ENCODE measurements at places on chromosomes 2 and 18.

- no peak for DNase-seq
Measured at GRCh38 chr2:1995584-1995983, 251.3 kb upstream of the PXDN start.

DNA sequence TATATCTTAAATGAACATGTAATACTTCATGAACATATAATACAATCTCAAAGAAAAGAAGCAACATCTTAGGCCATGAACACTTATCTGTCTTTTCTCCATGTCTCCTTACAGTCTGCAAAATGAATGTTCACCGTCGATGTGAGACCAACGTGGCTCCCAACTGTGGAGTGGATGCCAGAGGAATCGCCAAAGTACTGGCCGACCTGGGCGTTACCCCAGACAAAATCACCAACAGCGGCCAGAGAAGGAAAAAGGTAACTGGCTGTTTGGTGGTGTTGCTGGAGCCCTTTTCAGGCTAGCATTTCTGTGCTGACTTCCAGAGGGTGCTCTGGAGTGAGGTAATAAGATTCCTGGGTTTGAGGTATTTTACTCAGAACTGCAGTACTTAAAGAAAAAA is 295.9 kb upstream of the EPAS1 start:
- DNase-seq, result no peak

GRCh38 chr2:175203621-175204496 is 22.3 kb upstream of the ATP5MC3 start:
- DNase-seq, result peak; percentile 80

DNA sequence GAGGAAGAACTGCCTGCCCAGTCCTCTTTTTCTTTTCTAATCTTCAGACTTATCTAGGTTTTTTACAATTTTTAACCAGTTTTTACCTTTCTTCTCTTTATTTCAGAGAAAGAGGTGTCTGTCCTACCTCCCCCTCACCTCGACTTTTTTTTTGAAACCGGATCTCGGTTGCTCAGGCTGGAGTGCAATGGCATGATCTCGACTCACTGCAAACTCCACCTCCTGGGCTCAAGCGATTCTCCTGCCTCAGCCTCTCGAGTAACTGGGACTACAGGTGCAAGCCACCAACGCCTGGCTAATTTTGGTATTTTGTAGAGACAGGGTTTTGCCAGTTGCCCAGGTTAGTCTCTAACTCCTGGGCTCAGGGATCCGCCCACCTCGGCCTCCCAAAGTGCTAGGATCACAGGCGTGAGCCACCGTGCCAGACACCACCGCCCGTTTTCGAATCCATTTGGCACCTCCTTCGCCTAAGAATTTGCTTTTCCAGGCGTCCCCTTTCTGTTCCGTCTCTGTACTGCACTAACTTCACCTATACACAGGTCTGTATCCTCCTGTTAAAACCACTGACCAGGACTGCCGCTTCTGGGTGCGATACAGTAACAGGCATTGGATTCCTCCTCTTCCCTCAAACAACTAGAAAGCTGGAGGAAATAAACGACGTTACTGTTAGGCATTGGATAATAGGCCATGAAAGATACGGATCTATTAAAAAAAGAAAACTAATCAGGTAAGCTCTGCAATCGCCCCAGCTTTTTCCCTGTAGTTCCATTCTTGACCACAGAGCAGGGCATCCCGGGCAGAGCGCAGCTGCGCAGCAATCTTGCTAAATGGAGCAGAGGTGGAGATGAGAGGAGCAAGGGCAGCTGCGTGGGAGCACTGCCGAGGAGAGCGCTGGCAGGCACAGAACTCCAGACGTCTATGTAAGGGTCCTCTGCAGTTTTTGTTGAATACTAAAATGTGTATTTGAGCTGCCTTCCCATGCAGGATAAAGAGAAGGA is 69.9 kb downstream of the ZC3H6 start:
- DNase-seq, result no peak

DNA sequence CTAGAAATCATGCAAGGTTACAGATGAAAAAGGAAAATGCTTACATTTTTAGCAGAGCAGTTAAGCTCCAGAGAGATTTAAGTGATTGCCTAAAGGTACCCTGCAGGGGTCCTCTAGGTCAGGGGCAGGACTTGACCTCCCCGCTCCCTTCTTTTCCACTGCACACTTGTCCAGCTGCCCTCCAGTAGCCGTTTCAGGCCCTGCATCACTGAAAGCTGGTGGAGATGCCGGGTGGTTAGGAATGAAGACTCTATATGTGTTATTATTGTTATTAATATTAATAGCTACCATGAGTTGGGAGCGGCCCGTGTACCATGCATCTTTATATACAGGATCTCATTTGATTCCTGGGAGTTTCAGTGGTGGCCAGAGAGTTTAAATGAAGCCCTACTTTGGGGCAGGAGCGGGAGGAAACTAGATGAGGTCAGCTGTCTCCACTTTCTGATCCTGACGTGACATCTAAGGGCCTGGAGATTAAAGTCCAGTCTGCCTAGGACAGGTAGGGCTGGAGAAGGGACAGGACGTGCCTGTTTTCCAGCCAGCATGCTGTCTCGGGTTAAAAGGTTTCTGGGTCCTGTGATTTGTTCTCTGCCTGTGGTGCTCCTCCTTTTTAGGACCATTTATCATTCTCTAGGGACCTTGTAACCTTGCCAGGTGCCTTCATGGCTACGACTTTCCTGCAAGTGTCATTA is 2.1 kb downstream of the TMEM37 start:
- DNase-seq, result no peak

DNA sequence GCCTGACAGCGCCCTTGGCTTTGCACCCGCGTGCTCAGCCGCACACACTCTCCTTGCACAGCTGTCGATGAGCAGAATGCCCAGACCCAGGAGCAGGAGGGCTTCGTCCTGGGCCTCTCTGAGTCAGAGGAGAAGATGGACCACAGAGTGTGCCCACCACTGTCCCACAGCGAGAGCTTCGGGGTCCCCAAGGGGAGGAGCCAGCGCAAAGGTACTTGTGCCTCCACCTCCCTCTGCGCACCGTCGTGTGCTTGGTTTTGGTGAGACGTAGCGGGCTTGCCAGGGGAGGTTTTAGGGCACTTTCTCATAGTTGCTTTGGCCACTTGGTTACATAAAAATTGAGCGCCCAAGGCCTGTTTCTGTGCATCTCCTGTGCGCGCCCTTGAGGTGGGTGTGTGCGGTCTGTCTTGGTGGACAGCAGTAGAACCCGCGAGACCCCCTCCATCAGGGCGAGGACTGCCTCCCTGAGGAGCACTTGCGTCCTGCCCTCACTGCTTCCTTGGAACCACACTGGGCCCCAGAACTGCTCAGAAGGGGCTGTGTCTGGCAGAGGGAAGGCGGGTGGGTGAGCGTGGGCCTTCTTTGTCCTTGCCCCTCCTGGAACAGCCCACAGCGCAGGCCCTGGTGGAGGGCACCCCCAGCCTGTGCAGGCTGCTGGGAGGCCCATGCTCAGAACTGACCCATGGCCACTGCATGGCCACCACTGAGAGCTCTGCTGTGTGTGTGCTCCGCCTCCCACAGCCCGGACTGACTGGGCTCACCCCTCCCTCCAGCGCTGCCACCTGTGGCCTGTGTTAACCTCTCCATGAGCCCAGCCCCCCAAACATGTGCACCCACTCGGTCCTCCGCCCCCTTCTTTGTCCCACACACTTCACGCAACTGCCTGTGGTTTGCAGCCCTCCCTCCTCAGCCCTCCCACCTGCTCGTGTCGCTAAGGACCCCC is 95.9 kb downstream of the DGKD start:
- DNase-seq, result no peak

DNA sequence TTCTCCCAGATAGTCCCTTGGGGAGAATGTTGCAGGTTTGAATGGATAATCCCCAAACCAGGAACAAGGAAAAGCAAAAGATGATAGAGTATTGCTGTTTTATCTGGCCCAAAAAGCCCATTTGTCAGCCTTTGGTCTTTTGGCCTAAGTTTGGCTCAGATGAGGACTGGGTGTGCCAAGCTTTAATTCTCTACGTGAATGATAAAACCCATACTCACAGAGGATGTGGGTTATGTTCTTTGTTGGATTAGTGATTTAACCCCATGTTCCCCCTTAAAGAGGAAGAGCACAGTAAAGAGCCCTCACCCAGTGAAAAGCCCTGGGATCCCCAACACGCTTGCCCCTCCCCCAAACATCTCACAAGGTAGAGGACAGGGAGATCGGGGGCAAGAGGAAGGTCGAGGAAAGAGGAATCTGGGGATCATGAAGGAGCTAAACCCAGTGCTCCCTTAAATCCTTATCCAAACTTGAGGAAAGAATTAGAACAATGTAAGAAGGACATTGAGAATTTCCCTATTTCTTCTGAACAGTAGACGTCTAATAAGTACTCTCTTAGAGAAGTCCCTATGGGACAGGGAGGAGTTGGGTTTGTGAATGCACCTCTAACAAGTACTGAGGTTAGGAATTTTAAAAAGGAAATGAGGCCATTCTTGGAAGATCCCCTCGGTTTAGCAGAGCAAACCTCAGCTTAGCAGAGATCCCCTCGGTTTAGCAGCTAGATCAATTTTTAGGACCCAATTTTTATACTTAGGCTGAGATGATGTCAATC is 105.0 kb downstream of the HIBCH start:
- no peak for DNase-seq

GRCh38 chr2:128466776-128467175 is 148.1 kb upstream of the HS6ST1 start:
- no peak for DNase-seq

DNA sequence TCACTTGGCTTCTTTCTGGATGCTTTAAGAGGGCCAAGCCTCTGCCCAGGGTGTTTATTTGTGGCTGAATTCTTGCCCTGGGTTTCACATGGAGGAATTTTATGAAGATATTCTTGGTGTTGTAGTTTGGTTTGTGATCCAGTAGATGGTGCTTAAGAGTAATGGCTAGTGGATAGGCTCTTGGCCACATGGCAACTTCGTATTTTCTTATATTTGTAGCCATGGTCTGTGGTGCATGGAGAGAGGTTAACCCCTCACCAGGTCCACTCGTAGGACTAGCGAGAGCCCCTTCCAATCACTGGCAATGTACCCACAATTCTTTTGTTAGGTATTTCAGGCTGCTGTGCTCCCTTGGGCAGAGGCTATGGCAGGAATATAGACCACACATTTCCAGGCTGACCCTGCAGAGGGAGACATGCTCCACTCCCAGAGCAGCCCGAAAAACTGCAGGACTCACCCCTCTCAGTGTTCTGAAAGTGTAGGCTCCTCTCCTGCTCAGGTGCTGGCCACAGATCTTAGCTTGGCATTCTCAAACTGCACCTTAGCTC is 582.1 kb upstream of the SETBP1 start:
- peak; percentile 41 for DNase-seq

DNA sequence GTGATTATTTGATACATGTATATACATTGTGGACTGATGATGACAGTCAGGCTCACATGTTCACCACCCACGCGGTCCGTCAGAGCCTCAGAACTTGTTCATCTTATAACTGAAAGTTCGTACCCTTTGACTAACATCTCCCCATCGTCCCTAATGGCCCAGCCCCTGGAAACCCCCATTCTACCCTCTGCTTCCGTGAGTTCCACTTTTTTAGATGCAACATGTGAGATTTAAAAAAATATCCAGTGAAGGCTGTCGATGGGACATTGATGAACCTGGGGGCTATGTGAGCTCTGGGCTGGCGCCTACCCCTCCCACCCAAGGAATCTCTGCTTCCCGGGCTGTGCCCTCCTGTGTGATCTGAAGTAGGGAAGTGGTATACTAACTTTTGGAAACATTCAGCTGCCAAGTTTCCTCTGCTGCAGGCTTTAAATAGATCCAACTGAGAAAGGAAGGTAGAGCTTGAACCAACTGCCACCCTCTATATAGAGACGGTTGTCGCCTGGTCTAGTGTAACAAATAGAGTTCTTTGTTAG is 163.8 kb downstream of the FAM210A start:
- DNase-seq, result no peak

- DNase-seq, result no peak
Measured at GRCh38 chr2:217256251-217256650, 396.4 kb upstream of the TNP1 start.

- peak; percentile 28 for DNase-seq
Measured at GRCh38 chr2:178403671-178404306, 47.2 kb downstream of the PRKRA start.

All from NAMALWA (cell line).